GM13977 (cell line): ENCODE measurements at places on chromosomes 5 and 9.

DNA sequence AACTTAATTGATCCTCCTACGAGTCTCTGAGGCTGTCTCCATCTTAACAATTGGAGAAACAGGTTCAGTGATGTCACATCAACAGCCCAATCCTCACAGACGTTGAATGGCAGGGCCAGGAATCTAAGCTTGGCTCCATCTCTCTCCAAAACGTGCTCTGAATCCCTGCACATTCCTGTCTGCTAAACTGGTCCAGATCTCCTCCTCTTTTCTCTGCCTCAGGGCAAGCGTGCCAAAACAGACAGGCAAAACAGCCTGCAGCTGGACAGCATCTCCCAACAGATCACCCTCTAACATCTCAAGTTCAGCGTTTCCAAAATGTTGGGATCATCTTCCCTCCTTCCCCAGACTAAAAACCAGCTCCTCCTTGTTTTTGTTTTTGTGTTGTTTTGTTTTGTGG is 6.6 kb downstream of the FBP1 start:
- DNase-seq: no peak

DNA sequence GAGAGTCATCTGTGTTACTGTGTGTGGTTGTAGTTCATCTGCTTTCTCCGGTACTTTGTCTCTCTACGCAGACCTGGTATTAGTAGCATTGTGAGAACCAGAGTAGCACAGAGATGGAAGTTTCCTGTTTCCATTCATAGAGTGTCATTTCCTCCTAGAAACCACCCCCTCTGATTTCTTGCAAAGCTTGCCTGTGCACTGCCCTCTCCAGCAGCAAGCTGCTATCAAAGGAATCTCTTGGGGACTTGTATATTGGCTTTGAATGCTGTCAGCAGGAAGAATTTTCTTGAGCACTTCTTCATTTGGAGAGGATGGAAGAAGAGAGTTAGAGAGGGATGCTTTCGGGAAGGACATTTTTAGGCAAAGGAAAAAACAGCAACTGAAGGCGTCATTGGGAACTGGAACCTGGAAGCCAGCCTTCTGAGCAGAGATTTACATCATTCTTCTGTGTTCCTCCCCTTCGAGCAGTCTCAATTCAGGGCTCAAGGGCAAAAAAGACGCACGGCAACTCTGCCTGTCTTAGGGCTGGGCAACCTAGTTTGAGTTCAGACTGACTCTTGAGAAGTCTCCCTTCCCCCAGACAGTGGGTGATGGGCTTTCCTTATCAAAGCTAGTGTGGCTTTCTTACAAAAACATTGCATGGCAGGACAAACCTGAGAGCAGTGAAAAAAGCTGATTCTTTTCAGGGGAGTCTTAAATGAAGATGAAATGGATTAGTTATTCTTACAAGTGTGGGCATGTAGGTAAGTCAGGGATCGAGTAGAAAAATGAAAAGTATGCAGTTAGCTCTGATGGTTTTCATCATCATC is 226.3 kb downstream of the AOPEP start:
- peak; percentile 33 for DNase-seq

GRCh38 chr5:36724467-36725332 is 118.3 kb downstream of the SLC1A3 start:
- peak; percentile 83 for DNase-seq

DNA sequence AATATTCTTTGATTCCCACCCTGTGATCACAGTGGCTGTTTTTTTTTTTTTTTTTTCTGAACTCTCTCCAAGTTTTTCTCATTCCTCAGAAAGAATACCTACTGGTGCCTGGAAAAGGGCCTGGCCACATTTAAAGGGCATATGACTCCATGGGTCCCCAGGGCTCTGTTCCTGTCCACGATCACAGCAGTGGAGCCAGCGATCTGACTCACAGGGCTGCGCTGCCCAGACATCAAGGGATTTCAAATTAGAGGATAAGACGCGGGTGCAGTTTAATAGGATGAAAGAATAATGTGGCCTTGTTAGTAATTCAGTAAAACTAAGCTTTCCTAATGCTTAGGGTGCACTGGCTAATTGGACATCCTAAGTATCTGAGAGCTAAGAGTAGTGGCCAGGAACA is 175.1 kb upstream of the MSX2 start:
- no peak for DNase-seq

- DNase-seq: no peak
Observed at GRCh38 chr5:76528547-76529331, 94.5 kb downstream of the F2RL2 start.

DNA sequence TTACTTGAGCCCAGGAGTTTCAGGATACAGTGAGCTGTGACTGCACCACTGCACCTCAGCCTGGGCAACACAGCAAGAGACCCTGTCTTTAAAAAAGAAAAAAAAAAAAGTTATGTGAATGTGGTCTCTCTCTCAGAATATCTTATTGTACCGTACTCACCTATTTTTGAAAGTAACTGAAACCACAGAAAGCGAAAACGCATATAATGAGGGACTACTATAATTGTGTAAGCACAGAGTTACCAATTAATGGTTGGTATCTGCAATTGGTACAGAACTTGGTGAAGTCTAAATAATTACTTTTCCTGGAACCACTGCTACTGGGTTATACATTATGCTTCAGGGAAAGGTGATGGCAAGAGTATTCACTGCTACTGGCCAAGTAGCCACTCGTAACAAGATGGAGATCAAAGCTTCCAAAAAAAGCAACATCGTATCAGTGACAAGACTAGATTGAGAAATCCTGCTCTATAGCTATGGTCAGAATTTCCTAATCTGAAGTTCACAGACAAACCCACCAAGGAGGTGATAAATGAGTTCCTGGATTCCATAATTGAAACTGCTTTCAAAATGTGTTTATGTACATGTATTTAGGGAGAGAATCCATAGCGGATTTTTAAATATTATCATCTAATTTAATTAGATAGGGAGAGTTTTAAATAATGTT is 82.7 kb downstream of the NR6A1 start:
- DNase-seq: no peak

GRCh38 chr9:93588641-93589609 is 12.5 kb downstream of the PHF2 start:
- no peak for DNase-seq

DNA sequence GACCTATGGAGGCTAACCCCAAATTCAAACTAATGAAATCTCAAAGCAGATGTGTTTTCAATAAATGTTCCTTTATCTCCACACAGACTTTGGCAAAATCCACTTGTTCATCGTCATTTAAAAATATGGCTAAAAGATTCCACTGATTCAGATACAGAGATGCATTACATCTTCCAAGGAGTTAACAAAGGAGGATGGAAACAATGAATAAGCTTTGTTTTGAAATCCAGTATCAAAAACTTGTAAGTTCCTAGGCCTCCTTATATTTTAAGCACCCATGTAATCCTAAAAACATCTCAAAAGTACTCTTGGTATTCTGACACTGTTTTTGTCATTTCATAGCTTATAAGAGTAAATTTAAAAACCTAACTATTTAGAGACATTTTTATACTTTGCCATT is 345.6 kb upstream of the ACTBL2 start:
- DNase-seq: no peak

GRCh38 chr9:136522314-136523237 is 23.3 kb downstream of the NOTCH1 start:
- DNase-seq: no peak

- no peak for DNase-seq
Observed at GRCh38 chr5:138963763-138964371, 88.7 kb upstream of the LRRTM2 start.

- DNase-seq: no peak
Observed at GRCh38 chr5:102901424-102902134, 146.5 kb downstream of the PAM start.

DNA sequence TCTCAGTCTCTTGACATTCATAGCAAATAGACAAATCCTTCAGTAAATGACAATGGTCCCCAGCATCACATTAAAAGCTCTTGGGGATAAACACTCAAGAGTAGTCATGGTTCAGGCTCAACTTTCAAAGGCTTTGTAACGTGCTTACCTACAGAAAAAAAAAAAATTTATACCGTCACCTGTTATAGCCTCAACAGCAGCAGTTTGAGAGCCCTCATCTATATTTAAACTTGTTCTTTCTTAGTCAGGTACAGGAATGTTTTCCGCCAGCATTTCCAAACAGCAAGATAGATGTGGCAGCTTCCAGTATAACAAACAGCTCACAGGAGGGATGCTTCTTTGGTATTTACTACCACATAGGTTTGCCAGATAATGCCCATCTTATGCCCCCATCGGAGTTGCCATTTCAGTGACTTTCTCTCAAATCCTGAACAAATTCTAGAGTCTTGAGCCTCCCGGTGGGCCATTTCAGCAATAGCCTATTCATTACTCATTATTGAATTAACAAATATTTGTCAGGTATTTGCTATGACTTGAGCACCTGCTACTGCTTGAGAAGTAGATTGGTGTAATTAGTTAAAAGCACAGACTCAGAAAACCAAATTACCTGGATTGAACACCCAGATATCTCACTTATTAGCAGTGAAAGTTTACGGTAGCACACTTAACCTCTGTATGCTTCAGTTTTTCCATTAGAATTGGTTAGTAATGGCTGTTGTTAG is 470.0 kb downstream of the EBF1 start:
- DNase-seq: no peak

- DNase-seq: no peak
Observed at GRCh38 chr5:74183041-74183440, 457.5 kb downstream of the ENC1 start.

DNA sequence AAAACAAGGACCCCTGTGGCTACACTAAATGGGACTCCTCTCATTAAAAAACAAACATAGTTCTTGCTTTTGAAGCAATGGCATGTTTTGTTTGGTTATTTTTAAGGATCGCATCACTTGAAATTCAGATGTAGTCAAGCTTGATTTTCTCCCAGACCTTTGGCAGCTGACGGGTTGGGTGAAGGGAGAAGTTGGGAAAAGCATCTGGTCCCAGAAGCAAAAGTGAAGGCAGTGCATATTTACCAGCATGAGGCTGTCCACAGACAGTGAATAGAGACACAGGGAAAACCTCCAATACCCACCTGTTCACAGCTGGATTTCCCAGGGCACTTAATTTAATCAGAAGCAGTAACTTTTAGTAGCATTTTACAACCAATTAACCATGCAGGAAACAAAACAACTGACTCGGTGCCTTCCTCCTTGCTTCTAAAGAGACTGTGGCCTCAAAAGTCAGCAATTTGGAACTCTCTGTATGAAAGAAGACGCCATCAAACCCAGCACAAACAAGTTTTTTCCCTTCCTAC is 245.4 kb downstream of the EBF1 start:
- no peak for DNase-seq

DNA sequence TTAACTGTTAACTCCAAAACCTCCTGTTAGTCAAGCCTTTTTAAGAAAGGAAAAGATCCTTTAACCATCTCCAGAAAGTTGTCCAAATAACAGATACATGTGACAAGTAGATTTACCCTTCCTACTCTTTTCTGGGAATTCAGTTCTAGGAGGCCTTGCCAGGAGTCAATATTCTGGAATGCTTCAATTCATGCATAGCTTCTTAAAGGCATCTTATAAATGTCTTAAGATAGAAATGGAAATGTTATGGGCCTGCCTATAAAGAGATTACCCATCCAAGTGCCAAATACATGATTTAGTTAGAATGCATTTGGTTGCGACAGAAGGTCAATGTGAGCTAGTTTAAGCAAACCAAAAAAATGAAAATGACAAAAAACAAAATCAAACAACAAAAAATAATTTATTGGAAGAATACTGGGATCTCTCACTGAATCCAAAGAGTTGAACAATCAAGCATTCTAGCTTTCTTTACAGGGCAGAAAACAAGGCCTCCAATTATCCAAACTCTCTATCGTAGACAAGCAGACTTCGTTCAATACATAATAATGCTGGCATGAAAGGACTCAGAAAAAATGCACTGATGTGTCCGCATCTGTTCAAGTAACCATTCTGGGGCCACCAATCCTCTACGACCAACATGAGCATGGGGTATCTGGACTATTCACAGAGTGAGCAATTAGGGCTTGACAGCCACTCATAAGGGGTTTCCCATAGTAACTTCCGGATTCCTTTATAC is 188.6 kb downstream of the CTNND2 start:
- no peak for DNase-seq

GRCh38 chr5:180498378-180498777 is 4.2 kb downstream of the CNOT6 start:
- no peak for DNase-seq

DNA sequence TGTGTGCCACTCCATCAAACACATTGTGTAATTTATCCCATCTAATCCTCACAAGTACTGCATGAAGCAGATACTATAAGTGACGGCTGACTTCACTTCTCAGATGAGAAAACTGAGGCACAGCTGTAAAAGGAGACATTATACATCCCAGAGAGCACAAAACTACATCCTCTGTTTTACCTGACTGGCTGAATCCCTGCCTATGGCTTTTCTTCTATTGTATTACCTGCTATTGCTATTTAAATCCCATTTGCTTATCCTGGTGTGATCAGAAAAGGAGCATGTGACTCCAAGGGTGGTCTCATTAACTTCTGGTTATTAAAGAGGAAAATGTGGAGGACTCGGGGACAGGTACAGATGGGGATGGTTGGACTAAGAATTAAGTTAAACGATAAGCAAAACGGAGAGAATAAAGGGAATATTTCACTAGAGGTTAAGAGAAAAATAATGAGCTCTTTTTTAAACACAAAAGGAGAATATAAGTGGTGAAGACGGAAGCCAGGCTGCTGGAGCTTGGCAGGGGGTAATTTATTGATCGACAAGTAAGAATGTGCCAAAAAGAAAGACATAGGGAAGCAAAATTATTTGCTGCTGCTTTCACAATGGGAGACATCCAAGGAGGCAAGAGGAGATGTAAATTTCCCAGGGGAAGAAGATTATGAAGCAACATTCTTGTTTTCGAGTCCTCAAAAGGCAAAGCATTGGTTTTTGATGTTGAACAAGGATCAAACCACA is 155.7 kb upstream of the GPR151 start:
- no peak for DNase-seq

- DNase-seq: no peak
Observed at GRCh38 chr9:137066096-137066861, 4.1 kb downstream of the SAPCD2 start.

DNA sequence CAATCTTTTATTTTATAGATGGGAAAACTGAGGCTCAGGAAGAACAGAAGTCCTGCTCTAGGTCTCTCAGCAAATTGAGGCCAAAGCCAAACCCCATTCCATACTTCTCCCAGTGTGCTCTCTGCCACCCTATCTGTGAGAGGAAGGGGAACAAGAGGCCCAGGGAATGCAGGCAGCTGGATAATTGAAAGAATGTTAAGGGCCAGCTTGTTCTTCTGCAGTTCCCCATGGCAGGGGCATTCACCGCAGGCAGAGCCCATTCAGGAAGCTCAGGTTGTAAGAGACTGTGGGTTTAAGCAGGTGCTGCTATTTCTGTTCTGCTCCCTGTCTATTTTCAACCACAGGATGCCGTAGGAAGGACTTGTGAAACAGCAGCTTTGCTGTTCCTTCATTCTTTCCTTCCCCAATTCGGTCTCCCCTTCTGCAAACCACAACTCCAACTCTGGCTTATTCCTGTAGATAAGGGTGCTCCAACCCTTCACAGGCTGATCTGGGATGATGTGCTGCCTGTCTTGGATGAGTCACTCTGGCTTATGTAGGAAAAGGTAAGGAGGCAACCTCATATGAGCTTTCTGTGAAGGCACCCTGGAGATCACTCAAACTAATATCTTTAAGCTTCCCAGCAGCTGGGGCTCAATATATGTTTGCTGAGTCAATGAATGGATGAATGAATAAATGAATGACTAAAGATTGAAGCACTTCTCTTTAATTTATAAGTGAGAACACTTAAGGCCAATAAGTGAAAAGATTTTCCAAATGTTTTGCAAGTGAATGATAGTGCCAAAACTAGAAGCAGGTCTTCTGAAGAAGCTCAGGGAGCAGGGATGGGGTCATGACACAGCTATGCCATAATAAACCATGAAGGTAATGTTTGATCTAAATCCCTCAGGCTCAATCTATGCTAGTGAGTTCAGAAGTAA is 377.6 kb downstream of the BRINP1 start:
- no peak for DNase-seq

- DNase-seq: no peak
Observed at GRCh38 chr5:83370957-83371356, 100.6 kb upstream of the VCAN start.
